Left colon (tissue), 2 donors: ENCODE measurements at places on chromosomes 12 and 14. TPM values are rescaled to one million over a fixed set of nuclear protein-coding genes. Genes with fewer than 3 reads are reported as not detected.

- no peak for DNase-seq
These were observed 30.7 kb downstream of the MAP4K5 start for GRCh38 chr14:50501642-50502041.

- no peak for DNase-seq
These were observed 25.0 kb downstream of the OTUB2 start for GRCh38 chr14:94051115-94051514.

GRCh38 chr14:36302823-36303222 is 17.6 kb downstream of the MBIP start:
- no peak for DNase-seq

- DNase-seq: no peak
These were observed 11.1 kb downstream of the PRKAB1 start for GRCh38 chr12:119679081-119679480.

- no peak for DNase-seq
These were observed 220.0 kb upstream of the EGLN3 start for GRCh38 chr14:34170882-34171281.

GRCh38 chr14:41839661-41840060 is 233.0 kb downstream of the LRFN5 start:
- DNase-seq: no peak

ADAMTS20 gene
- not detected for total RNA-seq

ASIC1 gene
- 1.9 TPM for total RNA-seq
